ENCODE measurements at places on chromosomes 13 and 19.
A peak's percentile ranks its signal among the peaks of the same experiment; 100 is the strongest.

DNA sequence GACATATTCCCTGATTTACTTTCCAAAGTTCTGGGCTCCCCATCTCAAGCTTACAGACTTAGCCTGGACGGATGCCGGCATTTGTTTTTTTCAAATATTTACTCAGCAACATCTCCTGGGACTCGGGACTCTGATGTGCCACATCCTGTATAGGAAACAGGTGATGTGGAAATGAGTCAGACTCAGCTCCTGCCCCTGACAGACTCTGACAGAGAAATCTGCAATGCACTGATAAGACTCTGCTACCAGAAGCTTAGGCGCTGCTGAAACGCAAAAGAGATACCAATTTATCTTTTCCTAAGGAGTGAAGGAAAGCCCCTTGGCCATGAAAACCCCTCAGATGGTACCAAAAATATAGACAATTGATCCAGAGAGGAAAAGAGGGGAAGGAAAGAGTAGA, 16.2 kb downstream of the LAIR2 start:
- DNase-seq, result no peak

GRCh38 chr13:55359067-55359466, 1781.7 kb upstream of the PRR20A start:
- no peak for DNase-seq

GRCh38 chr19:56209091-56209490, 7.0 kb downstream of the ZSCAN5C start:
- no peak for DNase-seq

GRCh38 chr19:31553846-31554215, 204.6 kb upstream of the TSHZ3 start:
- peak; percentile 37 for DNase-seq

- DNase-seq, result peak; percentile 30
Measured at GRCh38 chr19:7924651-7925170, 1.2 kb downstream of the CTXN1 start.
